NK-92 treated with Interleukin-12 subunit alpha and Interleukin-12 subunit beta, amount 100 ng/mL, for 24 hours (cell line): ENCODE measurements at places on chromosomes 11 and 22.

DNA sequence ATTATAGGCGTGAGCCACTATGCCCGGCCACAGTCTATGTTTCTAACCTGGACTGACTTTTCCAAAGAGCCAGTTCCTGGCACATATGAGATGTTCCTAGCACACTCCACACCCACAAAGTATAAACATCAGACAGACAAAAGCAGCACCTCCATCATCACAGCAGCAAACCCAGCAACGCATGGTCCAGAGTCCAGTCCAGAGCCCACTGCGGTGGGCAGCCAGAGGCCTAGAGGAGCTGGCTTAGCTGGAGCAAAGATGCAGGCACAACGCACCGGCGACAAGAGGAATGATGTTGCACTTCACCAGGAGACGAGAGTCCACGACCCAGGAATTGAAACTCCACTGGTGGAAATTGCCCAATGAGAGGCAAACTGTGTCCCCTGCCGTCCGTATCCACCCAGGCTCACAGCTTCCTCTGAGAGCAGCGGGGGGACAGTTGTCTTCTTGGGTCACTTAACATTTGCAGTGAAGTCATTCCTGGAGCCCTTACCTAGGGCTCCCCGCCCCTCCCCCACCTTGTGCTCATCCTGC is 36.6 kb downstream of the RPS6KA4 start:
- no peak for DNase-seq

GRCh38 chr11:104435494-104435893 is 271.5 kb upstream of the PDGFD start:
- DNase-seq: no peak

- no peak for DNase-seq
Observed at GRCh38 chr11:99682171-99682570, 661.4 kb downstream of the CNTN5 start.

- no peak for DNase-seq
Observed at GRCh38 chr11:69928121-69928520, 108.9 kb upstream of the FGF3 start.

DNA sequence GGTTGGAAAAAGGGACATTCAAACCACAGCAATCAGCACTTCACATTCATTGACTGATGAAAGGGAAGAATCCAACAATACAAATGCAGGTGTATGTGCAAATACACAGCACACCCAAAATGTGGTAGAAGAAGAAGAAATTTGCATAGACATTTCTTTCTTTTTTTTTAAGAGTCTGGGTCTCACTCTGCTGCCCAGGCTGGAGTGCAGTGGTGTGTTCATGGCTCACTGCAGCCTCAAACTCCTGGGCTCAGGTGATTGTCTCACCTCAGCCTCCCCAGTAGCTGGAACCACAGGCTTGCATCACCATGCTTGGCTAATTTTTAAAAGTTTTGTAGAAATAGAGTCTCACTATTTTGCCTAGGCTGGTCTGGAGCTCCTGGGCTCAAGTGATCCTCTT is 21.9 kb downstream of the CARS1 start:
- no peak for DNase-seq

GRCh38 chr22:30038219-30038618 is 42.0 kb upstream of the HORMAD2 start:
- no peak for DNase-seq

- no peak for DNase-seq
Observed at GRCh38 chr11:35624316-35624715, 6.1 kb downstream of the FJX1 start.
